AG08396 (cell line): ENCODE measurements at places on chromosomes 6 and 20.

DNA sequence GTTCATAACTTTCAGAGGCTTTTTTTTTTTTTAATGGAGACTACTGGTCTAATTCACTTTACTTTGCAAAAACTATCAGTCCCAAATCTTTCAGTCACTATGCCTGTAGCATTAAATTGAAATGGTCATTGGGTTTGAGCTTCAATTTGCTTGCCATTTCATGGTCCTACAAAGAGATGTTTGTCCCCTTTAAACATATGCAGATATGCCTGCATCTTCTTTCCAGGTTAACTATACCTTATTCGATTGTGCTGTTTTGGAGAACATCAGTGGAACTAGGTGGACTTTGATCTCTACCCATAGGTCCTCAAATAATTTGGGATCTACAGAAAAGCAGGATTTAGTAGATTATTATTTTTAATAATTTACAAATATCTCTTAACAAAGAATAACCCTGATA is 4.6 kb downstream of the POU3F2 start:
- no peak for DNase-seq

GRCh38 chr6:167648501-167649278 is 178.0 kb upstream of the AFDN start:
- no peak for DNase-seq

DNA sequence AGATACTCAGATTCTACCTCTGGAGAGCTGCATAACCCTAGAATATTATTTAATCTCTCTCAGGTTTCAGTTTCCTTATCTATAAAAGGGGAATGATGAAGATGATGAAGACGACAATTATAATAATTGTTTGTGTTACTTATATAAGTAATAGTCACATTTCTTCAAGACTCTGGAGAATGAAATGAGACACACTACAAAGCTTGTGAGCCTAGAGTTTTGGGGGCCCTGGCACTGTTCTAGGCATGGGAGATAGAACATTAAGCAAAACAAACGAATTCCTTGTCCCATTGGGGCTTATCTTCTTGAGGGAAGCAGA is 5.4 kb upstream of the ZNF217 start:
- DNase-seq, result no peak

- peak; percentile 89 for DNase-seq
Measured at GRCh38 chr6:29628419-29629281, 4.3 kb downstream of the GABBR1 start.

DNA sequence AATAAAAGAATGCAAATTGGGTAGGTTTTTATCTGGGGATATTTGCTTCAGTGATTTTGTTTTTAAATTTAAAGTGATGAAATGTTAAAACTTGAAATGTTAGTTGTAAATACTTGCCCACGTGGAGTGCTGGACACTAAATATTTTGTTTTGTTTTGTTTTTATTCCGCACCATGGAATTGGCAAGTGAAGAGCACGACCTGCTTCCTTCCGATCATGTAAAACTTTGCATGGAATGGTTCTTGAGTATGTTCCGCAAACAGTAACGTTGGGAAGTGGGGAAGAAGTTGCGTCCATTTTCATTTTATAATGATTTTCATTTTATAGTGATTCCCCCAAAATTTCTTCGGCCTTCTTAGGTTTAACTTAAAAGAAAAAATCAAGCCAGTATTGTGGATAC is 765 bp downstream of the IRAK1BP1 start:
- DNase-seq, result peak; percentile 5

DNA sequence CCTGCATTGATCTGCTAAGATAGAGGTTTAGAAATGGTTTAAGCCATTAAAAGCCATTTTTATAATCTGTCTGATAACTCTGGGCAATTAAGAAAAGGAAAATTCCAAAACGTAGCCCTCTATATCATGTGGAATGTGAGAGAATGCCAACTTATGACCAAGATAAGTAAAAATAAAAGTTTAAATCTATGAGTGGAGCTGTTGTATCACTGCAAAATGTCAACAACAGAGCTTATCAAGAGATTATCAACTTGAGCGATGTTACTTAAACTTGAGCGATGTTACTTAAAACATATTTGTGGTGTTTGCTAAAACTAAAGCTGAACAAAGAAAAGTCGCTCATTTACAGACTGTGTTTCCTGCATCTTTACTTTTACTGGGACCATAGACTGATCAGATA is 46.9 kb upstream of the SCML4 start:
- no peak for DNase-seq

DNA sequence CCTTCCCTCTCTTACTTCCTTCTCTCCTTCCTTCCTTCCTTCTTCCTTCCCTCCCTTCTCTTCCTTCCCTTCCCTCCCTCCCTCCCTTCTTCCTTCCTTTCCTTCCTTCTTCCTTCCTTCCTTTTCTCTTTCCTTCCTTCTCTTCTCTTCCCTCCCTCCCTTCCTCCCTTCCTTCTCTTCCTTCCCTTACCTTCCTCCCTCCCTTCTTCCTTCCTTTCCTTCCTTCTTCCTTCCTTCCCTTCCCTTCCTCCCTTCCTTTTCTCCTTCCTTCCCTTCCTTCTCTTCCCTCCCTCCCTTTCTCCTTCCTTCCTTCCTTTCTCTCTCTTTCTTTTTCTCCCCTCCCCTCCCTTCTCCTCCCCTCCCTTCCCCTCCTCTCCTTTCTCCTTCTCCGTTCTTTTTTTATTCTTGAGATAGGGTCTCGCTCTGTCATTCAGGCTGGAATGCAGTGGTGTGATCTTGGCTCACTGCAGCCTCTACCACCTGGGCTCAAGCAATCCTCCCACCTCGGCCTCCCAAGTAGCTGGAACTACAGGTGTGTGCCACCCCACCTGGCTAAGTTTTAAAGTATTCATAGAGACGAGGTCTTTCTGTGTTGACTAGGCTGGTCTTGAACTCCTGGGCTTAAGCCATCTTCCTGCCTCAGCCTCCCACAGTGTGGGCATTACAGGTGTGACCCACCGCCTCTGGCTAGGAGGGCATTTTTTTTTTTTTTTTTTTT is 1.1 kb upstream of the ZNF512B start:
- no peak for DNase-seq

DNA sequence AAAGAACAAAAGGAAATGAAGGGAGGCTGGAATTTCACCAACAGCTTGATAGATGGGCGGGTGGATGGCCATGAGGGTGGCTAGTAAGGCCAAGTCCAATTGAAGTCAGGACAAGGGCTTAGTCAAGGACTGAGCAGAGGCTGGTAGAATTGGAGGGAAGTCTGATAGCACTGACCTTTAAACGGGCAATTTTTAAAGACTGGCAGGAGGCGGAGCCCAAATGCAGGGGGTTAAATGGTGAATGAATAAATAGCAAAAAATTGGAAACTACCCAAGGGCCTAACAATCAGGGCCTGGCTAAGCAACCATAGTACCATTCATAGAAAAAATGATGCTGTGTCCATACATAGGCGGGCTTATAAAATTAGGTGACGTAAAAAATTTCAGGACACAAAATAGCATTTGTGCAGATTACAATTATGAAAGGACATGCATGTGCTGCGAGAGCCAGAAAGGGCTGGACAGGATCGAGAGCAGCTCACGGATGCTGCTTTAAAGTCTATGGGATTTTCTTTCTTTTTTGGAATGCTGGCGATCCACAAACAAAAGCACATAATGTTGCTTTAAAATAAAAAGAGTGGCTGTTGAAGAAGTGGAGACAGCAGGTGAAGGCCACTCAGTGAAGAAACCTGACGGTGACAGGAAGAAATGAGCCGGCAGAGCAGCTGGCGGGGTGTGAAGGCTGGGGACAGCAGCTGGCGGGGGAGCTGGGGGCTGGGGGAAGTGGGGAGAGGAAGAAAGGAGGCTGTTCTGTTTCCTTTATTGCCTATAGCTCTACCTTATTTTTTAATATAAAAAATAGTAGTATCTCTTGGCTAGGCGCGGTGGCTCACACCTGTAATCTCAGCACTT is 42.8 kb upstream of the TAF8 start:
- DNase-seq, result no peak

GRCh38 chr6:112372226-112372806 is 25.2 kb downstream of the RFPL4B start:
- peak; percentile 53 for DNase-seq

DNA sequence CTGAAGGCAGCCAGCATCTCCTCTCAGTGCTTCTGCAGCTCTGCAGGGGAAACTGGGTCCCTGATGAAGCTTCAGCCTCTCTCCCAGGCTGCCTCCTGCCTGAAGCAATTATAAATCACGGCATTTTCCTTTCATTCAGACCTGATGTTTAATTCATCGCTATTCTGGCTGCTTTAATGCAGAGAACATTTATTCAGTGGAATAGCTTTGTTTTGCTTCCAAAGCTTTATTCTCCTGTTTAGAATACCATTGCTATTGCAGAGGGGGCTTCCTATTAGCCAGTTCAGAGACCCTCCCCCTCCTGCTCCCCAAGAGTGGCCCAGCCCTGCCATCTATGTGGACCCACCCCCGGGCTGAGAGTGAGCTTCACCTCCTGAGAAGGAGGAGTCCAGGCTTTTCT is 255.6 kb downstream of the LRFN2 start:
- DNase-seq, result no peak

DNA sequence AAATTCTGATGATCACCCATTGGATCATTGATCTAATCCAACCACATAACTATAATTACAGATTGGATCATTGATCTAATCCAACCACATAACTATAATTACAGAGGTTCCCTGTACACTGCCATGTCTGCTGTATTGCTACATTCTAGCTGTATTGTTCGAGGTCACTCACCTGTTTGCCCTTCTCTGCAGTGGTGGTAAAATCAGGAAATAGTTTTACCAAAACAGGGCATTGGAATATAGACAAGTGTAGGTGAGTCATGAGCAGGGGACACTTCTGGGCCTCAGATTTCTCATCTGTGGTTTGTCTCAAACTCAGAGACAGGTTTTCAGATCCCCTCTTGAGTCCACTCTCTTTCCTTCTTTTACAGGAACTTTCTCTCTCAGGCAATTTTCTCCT is 9.0 kb upstream of the AFDN start:
- no peak for DNase-seq

DNA sequence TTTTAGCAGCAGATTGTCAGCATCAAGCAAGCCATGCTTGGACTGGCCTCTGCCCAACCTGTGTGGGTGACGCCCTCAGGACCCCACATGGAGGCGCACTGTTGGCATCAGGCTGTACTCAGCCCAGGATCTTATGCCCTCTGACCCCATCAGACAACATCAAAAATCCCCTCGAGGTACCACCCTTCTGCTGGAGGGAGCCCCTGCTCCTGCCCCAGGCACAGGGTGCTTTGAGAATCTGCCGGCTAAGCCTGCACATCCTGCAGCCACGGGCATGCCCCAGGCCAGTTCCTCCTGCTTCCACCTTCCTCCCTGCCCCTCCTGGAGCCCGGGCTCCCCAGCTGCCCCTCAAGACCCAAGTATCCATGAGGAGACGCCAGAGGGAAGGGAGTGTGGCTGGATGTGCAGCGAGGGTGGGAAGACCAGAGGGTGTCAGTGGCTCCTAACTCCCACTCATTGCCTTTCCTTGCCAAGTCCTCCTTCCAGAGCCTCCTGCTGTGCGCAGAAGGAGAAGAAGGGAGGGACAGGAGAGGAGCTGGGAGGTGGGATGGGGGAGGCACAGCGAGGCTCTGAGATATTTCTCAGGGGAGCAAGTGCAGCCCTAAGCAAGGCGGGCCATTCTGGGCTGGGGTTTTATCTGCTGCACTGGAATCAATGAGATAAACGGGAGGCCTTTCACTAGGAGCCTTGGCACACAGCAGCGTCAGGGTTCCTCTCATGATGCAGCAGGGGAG is 77.4 kb upstream of the CST7 start:
- DNase-seq, result no peak

DNA sequence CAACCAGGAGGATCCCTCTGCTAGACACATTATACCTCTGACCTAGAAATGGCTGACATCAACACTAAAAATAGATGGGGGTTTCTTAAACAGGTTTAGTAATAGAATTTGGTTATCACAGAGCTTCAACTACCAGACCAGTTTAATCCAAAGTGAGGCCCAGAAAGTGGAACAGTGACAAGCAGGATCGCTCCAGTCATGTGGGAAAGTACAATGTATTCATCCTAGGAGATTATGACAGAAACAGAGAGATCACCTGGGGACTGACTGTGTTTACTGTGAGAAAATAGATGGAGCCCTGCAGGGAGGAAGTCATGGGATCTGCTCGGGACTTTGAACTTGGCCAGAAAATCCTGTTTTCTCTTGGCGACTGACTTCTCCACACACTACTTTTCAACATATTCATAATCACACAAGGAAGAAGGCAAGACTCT is 238.7 kb upstream of the SOX4 start:
- no peak for DNase-seq

GRCh38 chr6:134093007-134093573 is 40.7 kb upstream of the SLC2A12 start:
- DNase-seq, result no peak

DNA sequence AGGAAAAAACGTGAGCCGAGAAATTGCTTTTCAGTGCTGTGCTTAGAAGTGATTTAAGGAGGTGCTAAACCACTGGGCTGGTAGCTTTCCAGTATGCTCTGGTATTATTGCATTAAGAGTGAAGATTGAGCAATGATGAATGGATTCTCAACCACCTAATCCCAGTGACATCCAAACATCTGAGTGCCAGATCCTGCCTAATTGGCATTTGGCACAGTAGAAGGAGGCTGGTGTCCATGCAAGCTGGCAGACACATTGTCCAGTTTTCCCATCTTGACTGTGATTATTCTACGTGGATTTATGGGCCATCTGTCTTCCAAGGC is 398.0 kb upstream of the PLCB4 start:
- DNase-seq, result no peak

- peak; percentile 87 for DNase-seq
Measured at GRCh38 chr20:10034717-10035571, at the start of gene ANKEF1. ANKEF1 (plus strand) TSS chr20:10034987; CDS start chr20:10038302, 3,315 bp downstream.

GRCh38 chr20:9985773-9986172 is 49.0 kb upstream of the ANKEF1 start:
- DNase-seq, result no peak

GRCh38 chr6:157956171-157956730 is 25.4 kb upstream of the SYNJ2 start:
- no peak for DNase-seq

DNA sequence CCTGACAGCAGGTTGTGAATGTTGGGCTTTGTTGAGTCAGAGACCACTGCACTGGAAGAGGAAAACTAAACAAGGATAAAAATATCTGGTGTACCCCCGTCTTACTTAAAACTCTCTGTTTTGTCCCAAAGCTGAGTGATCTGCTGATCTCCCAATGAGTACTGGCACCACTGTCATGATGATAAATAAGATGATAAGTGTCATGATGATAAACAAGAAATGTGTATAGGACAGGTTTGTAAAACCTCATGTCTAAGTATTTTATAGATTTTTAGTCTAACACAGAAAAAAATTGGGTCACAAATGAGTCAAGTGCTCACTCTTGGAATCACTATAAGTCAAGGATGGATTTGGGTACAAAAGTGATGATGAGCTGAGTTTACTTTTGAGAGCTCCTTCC is 8.5 kb upstream of the SIM1 start:
- DNase-seq, result no peak

DNA sequence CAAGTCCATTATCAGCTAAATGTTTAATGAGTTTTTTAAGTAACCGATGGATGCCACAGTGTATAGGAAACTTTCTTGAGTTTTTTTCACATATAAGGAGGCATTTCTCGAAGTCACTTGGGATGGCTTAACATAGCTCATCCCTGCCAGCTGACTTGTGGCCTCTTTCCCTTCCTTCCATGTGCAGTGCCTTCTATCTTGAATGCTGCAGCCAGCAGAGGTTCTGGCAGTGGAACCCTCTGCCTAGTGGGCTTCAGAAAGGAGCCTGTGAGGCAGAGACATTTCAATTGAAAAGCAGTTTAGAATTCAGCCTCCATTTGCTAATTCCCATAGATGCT is 51.9 kb downstream of the AKAP12 start:
- no peak for DNase-seq
